NCI-H526 treated with DMSO at 0.1 percent for 48 hours (cell line): ENCODE measurements at places on chromosomes 1 and 21.

DNA sequence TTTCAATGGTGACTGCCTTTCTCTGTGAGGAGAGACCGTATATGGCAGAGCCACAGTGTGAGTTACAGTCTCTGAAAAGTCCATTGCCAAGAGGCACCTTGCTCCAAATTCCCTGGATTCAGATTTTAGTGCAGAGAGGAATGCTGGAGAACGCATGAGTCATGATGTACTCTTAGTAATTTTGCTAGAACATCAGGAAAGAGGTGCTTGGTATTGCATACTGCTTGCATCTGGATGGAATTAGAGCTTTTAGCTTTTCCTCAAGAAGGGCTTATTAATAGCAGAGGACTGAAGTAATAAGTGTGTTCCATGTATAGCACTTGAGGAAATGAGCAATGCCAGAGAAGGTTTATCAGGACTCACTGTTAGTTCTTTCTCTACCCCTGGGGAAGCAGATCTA, 40.5 kb upstream of the AKT3 start:
- no peak for DNase-seq

- DNase-seq = no peak
Measured at GRCh38 chr1:197521118-197521739, 253.2 kb downstream of the CRB1 start.

DNA sequence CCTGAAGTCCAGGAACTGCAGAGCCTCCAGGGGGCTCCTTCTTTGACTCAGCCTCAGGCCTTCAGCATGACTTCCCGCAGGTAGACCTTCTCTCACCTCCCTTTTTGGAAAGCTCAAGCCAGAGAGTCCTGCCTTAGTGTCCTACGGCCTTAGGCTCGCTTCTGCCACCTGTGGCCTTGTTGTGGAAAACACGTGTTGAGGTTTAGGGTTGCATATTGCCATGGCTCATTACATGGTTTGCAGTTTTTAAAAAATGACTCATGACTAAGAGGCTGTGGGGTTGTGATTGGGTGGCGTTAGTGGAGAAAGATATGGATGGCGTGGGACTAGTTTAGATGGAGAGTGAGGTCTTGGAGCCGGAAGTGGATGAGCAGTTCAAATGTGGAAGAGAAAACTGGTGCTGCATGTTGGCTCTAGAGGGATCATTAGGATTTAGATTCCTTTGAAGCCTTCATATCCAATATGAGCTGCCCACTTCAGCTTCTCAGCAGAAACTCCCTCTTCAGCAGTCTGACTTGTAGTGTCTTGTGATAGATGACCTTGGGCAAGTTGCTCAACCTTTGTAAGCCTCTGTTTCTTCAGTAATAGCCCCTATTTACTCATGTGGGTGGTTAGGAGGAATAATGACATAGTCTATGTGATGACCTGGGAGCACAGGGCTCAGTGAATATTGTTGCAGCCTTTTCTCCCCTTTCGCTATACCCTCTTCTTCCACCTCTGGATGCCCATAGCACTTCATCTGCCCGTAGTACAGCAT, 6.5 kb upstream of the FGGY start:
- peak; percentile 57 for DNase-seq

DNA sequence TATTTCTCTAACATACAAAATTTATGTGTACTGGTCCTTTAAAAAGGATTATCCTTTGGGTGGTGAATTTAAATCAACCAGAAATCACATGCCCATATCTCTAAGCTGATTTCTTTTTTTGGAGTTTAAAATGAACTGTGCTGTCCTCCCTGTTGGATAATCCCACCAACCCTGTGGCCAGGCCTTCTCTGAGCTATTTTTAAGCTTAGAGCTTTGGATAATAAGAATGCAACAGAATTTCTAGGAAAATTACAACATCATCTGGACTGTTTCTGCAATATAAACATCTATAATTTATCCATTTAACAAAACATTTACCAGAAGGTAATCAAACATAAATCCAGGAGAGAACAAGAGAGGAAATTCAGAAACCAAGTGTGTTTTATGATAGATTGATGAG, 88.3 kb downstream of the LRRC40 start:
- DNase-seq = no peak

GRCh38 chr1:113396102-113396501, 5.8 kb downstream of the MAGI3 start:
- no peak for DNase-seq

DNA sequence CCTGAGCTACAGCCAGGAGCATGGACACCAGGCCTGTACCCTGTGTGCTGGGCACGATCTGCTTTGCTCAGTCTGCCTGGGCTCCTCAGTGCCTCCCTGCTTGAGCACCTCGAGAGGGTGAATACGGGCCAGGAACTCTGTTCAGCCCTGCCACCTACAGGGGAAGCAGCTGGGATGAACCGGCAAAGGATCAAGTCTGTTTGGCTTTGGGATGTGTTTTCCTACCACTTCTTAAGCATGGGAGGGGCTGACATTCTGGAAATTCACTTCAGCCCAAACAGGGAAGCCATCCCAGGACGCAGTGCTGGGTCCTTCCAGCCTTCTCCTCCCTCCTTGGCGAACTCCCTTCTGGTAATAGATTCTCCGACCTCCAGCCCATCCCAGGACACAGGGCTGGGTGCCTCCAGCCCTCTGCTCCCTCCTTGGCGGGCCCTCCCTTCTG, 55.8 kb upstream of the SELENON start:
- DNase-seq = peak; percentile 31
